RKO (cell line): ENCODE measurements at places on chromosomes 12 and 14.

GRCh38 chr12:131363841-131364495 lies 346.9 kb upstream of the SFSWAP start:
- no peak for DNase-seq

- no peak for DNase-seq
These were observed 208.6 kb downstream of the RASSF9 start for GRCh38 chr12:85627584-85627983.

DNA sequence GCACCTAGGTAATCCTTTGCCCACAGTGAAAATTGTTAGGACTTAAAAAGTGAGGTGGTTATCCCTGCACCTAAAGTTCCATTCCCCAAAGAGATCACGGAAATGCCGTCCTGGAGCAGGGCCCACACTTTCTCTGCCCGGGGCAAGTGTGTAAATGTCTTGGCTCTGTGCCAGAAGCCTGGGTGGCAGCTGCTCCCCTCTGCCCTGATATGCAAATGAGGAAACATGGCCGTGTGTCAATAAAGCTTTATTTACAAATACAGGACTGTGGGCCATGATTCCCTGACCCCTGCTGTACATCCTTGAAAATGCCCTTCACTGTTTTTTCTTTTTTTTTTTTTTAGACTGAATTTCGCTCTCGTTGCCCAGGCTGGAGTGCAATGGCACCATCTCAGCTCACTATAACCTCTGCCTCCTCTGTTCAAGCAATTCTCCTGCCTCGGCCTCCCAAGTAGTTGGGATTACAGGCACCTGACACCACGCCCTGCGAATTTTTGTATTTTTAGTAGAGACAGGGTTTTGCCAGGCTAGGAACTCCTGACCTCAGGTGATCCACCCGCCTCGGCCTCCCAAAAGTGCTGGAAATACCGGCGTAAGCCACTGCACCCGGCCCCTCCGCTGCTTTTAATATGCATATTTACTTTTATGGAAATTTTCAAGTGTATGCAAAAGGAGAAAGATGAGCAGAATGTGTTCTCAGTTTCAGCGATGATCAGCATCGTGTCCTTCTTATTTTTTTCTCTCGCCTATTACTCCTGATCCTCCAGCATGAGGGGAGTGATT lies 75.5 kb downstream of the GALNT9 start:
- no peak for DNase-seq

DNA sequence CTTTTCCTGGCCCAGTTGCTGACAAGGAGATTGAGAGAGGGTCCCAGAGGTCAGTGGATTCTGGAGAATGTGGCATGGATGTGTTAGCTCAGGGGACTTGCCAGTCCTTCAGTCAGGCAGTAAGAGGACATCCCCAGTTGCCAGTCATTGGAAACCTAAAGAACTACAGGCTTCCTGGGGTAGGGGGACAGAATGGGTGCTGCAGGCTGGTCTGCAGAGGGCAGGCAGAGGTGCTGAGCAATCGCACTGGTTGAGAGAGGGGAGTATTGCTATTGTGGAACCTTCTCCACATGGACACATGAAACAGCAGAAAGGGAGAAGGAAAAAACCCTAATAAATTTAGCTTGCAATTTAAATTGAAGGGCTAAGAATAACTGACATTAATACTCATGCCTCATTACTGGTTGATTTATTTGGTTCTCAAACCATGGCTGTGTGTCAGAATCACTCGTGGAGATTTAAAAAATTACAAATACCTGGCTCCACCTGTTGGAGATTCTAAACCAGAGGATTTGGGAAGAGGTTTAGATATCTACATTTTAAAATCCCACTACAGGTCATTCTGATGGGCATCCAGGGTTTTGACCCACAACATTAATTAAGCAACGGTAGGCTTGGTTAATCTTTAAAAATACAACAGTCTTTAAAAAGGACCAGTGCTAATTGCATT lies 71.2 kb upstream of the SLC38A2 start:
- no peak for DNase-seq

GRCh38 chr12:22900401-22900800 lies 275.4 kb downstream of the ETNK1 start:
- DNase-seq: no peak

DNA sequence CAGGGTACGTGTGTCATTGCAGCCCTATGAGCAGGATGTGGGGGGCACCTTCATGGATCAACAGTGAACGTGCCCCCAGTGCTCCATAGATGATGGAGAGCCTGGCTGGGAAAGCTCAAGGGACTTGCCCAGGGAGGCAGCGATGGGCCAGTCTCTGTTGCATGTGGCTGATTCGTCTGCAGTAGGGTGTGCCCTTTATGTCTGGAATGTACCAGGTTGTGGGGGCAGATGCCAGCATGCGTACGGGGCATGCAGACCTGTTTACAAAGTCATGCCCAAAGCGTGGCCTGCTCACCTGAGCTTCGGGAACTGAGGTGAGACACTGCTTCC lies 72.3 kb downstream of the TESC start:
- DNase-seq: no peak

- DNase-seq: no peak
These were observed 60.7 kb upstream of the BCAT1 start for GRCh38 chr12:25009496-25010092.

DNA sequence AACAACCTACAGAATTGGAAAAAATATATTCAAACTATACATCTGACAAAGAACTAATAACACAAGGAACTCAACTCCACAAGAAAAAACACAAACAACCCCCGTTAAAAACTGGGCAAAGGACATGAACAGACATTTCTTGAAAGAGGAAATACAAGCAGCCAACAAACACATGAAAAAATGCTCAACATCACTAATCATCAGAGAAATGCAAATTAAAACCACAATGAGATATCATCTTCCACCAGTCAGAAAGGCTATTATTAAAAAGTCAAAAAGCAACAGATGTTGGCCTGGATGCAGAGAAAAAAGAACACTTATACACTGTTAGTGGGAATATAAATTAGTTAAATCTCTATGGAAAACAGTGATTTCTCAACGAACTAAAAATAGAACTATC lies 82.6 kb upstream of the CCDC91 start:
- DNase-seq: no peak

DNA sequence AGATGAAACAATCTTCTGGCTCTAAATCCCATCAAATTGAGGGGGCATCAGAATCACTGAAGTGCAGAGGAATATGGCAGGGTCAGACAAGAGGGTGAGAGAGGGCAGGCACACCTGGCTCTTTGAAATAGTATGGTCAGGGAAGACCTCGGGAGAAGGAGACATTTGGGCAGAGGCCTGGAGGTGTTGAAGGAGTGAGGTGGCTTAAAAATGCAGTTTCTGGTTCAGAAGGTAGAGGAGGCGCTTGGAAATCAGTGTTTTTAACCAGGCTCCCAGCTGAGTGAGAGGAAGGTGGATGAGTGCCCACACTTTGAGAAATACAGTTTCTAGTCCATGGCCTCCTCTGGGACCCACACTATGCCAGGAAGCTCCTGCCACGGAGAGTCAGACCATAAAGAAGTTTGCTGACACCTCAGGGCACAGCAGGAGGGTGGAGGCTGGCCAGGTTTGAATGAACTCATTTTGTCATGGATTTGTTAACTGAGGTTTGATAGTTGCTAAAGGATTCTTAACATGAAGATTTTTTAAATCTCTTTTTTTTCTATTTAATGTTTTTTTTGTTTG lies 20.1 kb downstream of the NID2 start:
- no peak for DNase-seq

- DNase-seq: no peak
These were observed 55.6 kb upstream of the ACTN1 start for GRCh38 chr14:69034612-69035262.

DNA sequence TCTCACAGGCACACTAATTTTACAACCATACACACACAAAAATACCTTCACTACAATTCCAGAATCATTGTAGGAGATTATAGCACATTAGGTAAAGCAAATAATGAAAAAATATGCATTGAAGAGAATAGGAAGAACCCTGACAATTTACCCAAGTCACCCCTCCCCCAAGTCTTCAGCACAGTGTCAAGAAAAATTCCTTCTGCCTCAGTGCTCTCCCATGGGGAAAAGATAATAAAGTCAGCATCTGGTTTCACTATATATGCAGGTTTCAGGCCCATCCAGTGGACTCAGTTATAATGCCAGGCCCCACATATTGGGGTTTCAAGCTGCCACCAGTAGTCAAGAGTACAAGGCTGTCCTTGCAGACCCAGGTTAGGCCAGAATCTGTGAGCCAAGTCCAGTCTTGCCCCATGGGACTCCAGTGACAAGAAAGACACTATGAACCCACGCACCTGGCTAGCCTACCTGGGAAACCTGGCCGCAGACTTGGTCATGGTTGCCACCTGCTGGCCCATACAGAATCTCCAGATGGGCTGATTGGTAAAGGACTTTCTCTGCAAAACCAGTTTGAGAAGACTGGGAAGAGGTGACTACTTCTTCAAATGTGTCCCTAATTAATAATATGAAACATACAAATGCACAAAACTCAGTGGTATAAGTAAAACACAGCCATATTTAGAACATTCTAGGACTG lies 398.6 kb upstream of the FLRT2 start:
- DNase-seq: no peak

GRCh38 chr12:76144245-76144549 lies 59.7 kb upstream of the NAP1L1 start:
- DNase-seq: no peak

DNA sequence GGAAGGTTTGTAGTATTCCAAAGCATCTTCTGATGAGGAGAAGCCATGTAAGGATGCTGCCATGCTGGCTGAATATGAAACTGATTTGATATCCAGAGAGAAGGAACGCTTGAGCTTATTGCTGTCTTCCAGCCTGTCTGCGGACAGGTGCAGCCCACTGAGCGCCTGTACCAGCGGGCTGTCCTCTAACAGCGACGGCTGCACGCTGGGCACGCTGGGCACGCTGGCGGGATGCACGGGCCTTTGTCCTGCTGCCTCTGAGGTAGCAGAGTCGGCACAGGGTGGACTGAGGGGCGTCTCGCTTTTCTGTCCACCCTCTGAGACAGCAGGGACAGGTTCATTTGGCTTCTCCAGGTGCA lies 85.2 kb downstream of the DUSP16 start:
- no peak for DNase-seq

GRCh38 chr12:52521568-52522266 lies 1.5 kb upstream of the KRT5 start:
- DNase-seq: no peak

DNA sequence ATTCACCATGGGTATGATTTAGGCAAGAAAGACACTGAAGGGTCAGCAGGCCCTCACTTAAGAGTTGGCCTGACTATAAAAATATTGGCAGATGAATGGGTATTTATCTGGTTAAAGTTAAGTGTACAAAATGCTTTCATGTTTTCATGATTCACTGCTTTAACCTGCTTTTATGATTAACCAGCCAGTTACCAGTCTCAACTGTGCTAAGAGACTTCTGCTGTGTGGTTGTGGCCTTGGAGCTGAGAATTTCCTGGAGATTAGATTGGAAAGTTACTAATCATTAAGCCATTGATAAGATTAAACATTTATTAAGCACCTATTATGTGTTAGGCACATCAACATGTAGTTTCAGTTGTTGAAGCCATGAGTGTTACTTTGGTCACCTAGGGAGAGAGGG lies 68.9 kb downstream of the RASSF8 start:
- DNase-seq: no peak

DNA sequence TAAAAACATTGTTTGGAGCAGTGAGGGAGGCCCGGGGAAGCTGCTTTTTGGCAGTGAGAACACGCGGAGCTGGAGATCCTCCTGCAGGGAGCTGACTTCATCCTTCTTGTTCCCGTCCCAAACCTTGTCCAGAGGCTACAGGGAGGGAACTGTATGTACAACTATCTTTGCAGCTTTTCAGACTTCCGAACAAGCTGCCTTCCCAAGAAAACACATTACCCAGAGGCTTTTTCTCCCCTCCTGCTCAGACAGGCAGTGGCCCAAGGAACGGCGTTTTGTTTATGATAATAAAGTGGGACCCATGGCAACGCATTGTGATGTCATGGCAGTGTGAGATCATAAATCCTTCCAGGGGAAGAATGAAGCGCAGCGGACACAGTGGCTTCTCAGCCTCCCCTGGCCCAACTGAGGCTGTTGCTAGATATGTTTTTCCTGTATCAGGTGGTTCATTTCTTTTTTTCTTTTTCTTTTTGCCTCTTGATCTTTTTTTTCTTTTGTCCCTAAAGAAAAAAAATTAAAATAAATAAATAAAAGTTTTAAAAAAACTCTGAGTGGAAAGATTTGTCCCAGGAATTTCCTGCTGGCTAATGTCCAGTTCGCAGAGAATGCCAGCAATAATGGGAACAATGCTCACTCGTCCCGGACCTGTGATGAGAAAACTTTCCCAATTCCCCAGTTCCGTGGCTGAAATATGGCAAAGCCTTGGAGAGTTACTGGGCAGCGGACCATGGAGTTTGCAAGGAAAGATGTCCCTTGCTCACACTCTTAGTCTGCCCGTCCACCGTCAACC lies 103.4 kb upstream of the MAP1LC3B2 start:
- DNase-seq: peak; percentile 37

GRCh38 chr14:21978184-21978998 lies 304.8 kb upstream of the OR4E1 start:
- peak; percentile 44 for DNase-seq

- DNase-seq: no peak
These were observed 6.5 kb downstream of the WSCD2 start for GRCh38 chr12:108135627-108136026.

DNA sequence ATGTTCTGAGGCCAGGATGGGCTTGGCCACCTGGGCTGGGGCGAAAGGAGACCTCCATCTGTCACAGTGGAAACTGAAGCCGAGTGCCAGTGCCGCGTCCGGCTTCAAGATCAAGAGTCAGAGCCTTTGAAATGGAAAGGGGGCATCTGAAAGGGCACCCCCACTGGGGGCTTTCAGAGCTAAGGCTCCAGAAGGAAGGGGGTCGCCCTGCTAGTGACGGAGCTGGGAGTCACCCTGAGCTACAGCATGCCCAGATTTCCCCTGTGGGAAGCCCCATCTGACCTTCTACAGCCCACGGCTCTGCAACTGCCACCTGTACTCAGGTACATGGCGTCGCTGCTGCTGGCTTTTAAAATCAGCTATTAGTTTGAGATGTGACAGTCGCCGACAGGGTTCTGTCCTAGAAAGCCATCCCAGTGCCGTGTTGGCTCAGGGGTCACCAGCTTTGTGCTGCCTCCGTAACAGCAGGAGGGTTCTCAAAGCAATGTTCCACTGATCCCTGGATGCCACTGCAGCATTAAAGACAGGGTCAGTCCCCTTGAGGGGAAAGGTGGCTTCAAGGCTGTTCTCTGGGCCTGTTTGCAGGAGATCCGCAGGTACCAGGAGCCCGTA lies 31.5 kb downstream of the CCNK start:
- DNase-seq: no peak

- DNase-seq: no peak
These were observed 15.0 kb upstream of the LTBP2 start for GRCh38 chr14:74627076-74627475.
